A549 treated with CpdA at 1 μM for 4 hours (cell line): ENCODE measurements at places on chromosomes 6 and 20. TPM values are rescaled to one million over a fixed set of nuclear protein-coding genes. Genes with fewer than 3 reads are reported as not detected.

The KHDC1L gene
- total RNA-seq: 0.25 to 0.66 TPM (median 0.31 TPM) in 3 of 5 replicates, not detected in the others

The RAB23 gene
- total RNA-seq: 6.9 to 8.3 TPM (median 7.4 TPM) in 5 replicates

The EPB41L2 gene
- total RNA-seq: 33.8 to 52.3 TPM (median 38.8 TPM) in 5 replicates

The FERMT1 gene
- total RNA-seq: 16.3 to 20.6 TPM (median 17.5 TPM) in 5 replicates

The CDC25B gene
- total RNA-seq: 182 to 216 TPM (median 205 TPM) in 5 replicates

The AARS2 gene
- total RNA-seq: 6.1 to 9.2 TPM (median 6.9 TPM) in 5 replicates

The ADGRG6 gene
- total RNA-seq: 38.4 to 54.0 TPM (median 50.2 TPM) in 5 replicates

The RRBP1 gene
- total RNA-seq: 90.7 to 106 TPM (median 96.4 TPM) in 5 replicates

The RIPOR2 gene
- total RNA-seq: 0.07 TPM in 1 of 5 replicates, not detected in the others

The MKKS gene
- total RNA-seq: 18.6 to 24.3 TPM (median 22.1 TPM) in 5 replicates

The RAET1G gene
- 7.2 to 12.5 TPM (median 10.7 TPM) in 5 replicates for total RNA-seq

The PLCG1 gene
- 26.0 to 51.7 TPM (median 38.7 TPM) in 5 replicates for total RNA-seq

The OR12D3 gene
- total RNA-seq: not detected in 5 replicates

The MEI4 gene
- total RNA-seq: not detected in 5 replicates

The JPH2 gene
- total RNA-seq: 0.58 to 0.99 TPM (median 0.83 TPM) in 5 replicates

The LY6G5B gene
- total RNA-seq: 3.6 to 6.3 TPM (median 5.0 TPM) in 5 replicates

The BPIFB1 gene
- total RNA-seq: 0.07 to 0.15 TPM (median 0.14 TPM) in 3 of 5 replicates, not detected in the others

The LST1 gene
- 0.26 to 0.49 TPM (median 0.37 TPM) in 3 of 5 replicates, not detected in the others for total RNA-seq

The NR2E1 gene
- 0.03 to 0.09 TPM (median 0.05 TPM) in 3 of 5 replicates, not detected in the others for total RNA-seq

The RBPJL gene
- total RNA-seq: not detected in 5 replicates

The C2 gene
- total RNA-seq: 0.19 to 0.66 TPM (median 0.27 TPM) in 5 replicates

The RIMS1 gene
- total RNA-seq: not detected in 5 replicates

The THEMIS gene
- total RNA-seq: not detected in 5 replicates

The ZNF343 gene
- total RNA-seq: 13.0 to 15.1 TPM (median 14.1 TPM) in 5 replicates

The TREML4 gene
- not detected in 5 replicates for total RNA-seq

The RNF39 gene
- total RNA-seq: 0.03 TPM in 1 of 5 replicates, not detected in the others

The NOX3 gene
- not detected in 5 replicates for total RNA-seq

The C6orf132 gene
- total RNA-seq: 1.1 to 1.8 TPM (median 1.7 TPM) in 5 replicates

The YTHDF1 gene
- 50.3 to 60.2 TPM (median 53.2 TPM) in 5 replicates for total RNA-seq

The PBOV1 gene
- total RNA-seq: not detected in 5 replicates

The SAYSD1 gene
- total RNA-seq: 6.0 to 6.9 TPM (median 6.6 TPM) in 5 replicates

The HLA-DRB1 gene
- total RNA-seq: not detected in 5 replicates

The HSPA1L gene
- 1.3 to 2.2 TPM (median 2.1 TPM) in 5 replicates for total RNA-seq

The TSPO2 gene
- total RNA-seq: 0.10 TPM in 1 of 5 replicates, not detected in the others

The OR2J3 gene
- total RNA-seq: not detected in 5 replicates

The CST7 gene
- not detected in 5 replicates for total RNA-seq

The PLCB1 gene
- 0.34 to 1.0 TPM (median 0.61 TPM) in 5 replicates for total RNA-seq

The KIAA1755 gene
- 0.07 to 0.28 TPM (median 0.19 TPM) in 5 replicates for total RNA-seq

The MUC22 gene
- 0.01 to 0.05 TPM (median 0.03 TPM) in 4 of 5 replicates, not detected in the other for total RNA-seq

The DSP gene
- total RNA-seq: 33.2 to 57.4 TPM (median 40.2 TPM) in 5 replicates

The FAXC gene
- total RNA-seq: 6.4 to 8.1 TPM (median 6.8 TPM) in 5 replicates

The TPD52L2 gene
- 125 to 141 TPM (median 132 TPM) in 5 replicates for total RNA-seq

The ADGB gene
- not detected in 5 replicates for total RNA-seq

The RIPOR3 gene
- total RNA-seq: 0.06 to 0.09 TPM in 2 of 5 replicates, not detected in the others

The SAMD3 gene
- total RNA-seq: not detected in 5 replicates

The FUCA2 gene
- 52.7 to 58.0 TPM (median 54.5 TPM) in 5 replicates for total RNA-seq

The STX11 gene
- total RNA-seq: 1.8 to 2.2 TPM (median 2.0 TPM) in 5 replicates

The CFAP61 gene
- 0.40 to 0.99 TPM (median 0.45 TPM) in 4 of 5 replicates, not detected in the other for total RNA-seq

The CALHM4 gene
- not detected in 5 replicates for total RNA-seq

The CTAGE9 gene
- total RNA-seq: not detected in 5 replicates

The BCL2L1 gene
- total RNA-seq: 135 to 153 TPM (median 148 TPM) in 5 replicates

The BHLHE23 gene
- total RNA-seq: not detected in 5 replicates

The MMS22L gene
- 10.0 to 13.5 TPM (median 11.4 TPM) in 5 replicates for total RNA-seq

The LAMA2 gene
- total RNA-seq: 0.19 to 0.60 TPM (median 0.38 TPM) in 5 replicates

The PPP1R16B gene
- 0.09 to 0.14 TPM (median 0.13 TPM) in 5 replicates for total RNA-seq

The RPS10 gene
- 2,057 to 2,243 TPM (median 2,160 TPM) in 5 replicates for total RNA-seq

The MPIG6B gene
- not detected in 5 replicates for total RNA-seq
